AG04449 (cell line): ENCODE measurements at places on chromosomes 3 and 15.

- DNase-seq: no peak
Measured at GRCh38 chr15:48096355-48096786, 24.4 kb upstream of the SLC24A5 start.

GRCh38 chr3:28973609-28974008 is 307.3 kb upstream of the RBMS3 start:
- no peak for DNase-seq

- DNase-seq: no peak
Measured at GRCh38 chr3:167863811-167864551, 128.5 kb downstream of the SERPINI1 start.

DNA sequence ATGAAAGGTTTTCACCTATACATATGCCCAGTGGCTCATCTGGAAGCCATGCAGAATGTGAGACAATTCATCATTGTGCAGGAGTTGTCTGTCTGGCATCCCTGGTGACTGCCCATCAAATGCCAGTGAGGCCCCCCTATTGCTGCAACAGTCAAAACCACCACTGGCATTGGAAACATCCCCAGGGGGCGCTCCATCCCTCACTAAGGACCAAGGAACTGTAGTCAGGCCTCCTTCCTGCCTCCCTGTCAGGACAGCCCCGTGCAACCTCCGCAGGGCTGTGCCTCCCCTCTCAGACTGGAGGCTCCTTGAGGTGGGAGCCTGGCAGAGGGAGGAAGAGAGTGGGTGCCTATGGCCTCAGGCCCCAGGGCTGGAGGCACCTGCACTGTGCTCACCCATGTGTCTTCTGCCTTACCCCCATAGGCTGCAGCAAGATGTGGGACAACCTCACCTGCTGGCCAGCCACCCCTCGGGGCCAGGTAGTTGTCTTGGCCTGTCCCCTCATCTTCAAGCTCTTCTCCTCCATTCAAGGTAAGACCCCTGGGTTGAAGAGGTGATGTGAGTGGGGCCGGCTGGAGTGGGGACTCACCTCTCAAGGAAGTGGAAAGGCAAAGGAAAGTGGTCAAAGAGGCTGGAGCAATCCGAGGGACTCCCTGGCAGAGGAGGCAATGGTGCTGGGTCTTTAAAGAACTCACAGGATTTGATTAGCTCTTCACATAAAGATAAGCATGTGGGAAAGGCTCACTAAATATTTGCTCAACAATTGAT is 16.5 kb downstream of the VIPR1 start:
- DNase-seq: no peak

- no peak for DNase-seq
Measured at GRCh38 chr15:69451951-69452691, 497 bp upstream of the RPLP1 start.

DNA sequence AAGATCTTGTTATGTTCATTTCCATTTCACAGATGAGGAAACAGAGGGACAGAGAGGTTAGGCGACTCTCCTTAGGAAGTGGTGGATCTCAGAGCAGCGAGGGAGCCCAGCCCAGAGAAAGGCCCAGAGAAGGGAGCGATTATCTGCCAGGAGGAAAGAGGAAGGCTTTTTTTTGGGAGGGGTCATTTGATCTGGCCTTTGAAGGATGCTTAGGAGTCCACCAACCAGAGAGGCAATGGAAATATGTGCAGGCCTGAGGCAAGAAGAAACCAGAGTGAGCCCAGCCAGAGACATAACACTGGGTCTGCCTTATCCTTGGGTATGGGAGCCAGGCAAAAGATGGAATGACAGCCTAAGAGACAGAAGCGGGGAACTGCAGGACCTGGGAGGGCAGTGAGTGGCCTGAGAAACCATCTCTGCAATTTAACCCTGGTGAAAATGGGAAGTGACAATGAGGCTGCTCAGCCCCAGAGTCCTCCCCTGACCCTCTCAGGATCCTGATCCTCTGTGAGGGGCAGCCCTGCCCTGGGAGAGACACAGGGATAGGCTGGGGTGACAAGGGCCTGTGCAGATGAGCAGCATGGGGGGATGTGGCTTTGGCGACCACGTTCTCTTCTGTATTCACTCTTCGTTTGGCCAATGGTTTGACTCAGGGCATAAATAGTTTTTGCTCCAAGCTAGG is 163.2 kb downstream of the WNT7A start:
- DNase-seq: no peak

- no peak for DNase-seq
Measured at GRCh38 chr3:118943597-118943996, 91.0 kb downstream of the IGSF11 start.

- DNase-seq: no peak
Measured at GRCh38 chr3:41251593-41251992, 52.3 kb downstream of the CTNNB1 start.

DNA sequence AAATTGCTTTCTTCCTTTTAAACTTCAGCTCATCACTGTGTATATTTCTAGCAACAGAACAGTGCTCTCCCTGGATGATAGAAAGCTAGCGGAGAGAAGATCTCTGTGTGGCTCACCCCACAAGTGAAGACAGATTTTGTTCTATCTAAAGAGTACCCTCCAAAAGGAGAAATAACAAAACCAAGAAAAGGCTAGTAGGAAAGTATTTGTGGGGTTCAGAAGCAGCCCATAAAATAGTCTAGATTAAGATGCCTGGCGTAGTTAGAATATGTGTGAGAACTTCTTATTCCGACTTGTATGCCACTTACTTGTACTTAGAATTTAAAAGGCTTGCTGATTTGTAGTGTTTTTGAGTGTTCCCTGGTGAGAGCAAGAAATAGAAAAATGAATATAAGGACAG is 214.9 kb upstream of the IL12A start:
- no peak for DNase-seq

DNA sequence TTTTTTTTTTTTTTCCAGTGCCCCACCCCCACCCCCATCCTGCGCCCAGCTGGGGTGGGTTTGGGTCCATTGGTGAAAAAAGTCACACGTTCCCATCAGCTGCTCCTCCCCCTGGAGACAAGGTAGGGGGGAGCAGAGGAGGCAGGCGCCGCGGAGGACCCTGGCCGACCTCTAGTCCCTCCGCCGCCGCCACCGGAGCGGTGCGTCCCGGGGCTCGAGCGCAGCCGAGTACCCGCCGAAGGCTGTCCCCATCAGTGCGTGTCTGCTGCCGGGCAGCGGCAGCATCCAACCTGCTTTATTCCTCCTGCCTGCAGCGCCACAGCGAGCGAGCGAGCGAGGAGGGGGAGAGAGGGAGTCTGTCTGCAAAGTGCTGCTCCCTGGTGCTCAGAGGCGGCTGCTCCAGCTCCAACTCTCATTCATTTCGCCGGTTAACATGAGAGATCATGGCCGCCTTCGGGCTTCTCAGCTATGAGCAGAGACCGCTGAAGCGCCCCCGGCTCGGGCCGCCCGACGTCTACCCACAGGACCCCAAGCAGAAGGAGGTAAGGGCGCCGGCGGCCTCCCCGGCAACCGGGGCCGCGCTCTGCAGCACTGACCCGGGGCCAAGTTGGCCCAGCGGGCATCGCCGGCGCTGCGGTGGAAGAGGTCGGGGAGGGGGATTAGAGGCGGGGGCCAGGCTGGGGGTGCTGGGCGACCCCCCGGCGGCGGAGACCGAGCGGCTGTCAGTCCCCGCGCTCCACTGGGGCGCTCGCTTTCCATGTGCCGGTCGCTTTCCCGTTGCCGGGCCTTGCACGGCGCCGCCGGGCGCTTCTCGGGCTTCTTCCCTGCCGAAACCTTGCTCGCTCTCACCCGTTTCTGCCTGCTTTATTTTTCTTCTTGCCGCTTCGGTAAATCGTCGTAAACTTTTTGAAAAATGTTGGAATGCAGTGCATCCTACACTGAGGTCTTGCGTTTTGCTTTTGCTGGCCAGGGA is 1.3 kb downstream of the MED12L start:
- DNase-seq: peak; percentile 34

DNA sequence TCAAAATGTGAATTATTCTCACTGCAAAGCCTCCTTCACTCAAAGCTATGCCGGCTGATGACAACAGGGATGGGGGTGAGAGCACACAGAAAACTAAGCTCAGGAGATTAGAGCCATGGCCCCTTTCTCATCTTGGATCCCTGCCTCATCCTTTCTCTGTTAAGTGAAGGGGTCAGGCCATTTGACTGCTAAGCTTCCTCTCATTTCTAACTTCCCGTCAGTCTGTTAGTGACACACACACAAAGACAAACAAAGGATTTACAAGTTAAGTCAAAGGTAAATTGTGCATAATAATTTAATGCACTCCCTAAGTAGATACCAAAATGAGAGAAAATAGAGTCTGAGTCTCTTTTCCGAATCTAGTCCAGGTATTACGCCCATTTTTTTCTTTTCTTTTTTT is 1.2 kb downstream of the SS18L2 start:
- no peak for DNase-seq

DNA sequence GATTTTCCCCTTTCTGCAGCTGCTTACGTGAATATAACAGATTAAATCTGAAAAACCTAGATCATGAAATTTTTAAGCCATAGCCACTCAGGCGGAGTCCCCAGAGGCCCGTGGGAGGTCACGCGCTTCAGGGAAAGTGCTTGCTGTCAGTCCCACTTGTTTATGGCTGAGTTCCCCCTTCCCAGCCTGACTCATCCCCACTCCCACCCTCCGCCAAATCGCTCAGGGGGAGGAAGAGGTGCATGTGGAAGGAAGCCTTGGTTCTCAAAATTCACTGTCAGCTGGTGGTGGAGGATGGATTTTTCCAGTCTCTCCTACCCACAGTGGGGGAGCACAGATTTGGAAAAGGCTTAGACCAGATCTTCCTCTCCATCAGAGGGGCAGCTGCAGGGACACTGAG is 67.4 kb downstream of the CORO2B start:
- no peak for DNase-seq

GRCh38 chr3:22585911-22586310 is 617.2 kb upstream of the UBE2E2 start:
- DNase-seq: no peak

DNA sequence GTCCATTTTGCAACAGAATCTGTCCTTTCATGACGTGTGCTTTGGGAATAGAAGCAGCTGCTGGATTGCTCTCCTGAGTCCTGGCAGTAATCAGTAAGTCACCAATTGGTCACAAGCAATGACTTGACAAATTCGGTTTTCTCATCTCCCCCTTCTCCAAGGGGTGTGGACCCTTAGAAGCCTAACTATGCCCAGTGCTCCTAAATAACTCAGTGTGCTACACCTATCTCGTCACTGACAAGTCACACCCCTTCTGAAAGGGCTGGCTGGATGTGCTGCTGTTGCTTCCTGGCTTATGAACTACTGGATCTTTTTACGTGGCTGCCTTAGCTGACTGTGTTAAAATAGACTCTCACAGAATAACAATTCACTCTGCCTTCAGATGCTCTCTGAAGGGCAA is 1351.5 kb downstream of the ZPLD1 start:
- no peak for DNase-seq

- DNase-seq: no peak
Measured at GRCh38 chr3:6989608-6990291, 128.8 kb downstream of the GRM7 start.

DNA sequence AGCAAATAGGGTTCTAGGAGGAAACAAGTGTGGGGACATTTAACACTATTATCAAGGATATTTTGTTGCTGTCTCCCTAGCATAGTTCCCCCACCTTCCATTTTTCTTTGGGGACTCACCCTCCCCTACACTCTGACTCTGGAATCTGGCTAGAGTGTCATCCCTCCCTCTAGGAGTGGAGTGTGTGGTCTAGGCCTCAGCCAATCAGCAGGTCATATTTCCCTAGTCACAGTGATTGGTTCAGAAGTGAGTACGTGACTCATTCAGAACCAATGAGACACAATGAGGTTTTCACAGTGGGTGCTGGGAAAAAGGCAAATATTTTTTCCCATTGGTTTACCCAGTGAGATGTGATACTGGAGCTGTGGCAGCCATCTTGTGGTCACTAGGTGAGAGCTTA is 234.4 kb downstream of the SHQ1 start:
- DNase-seq: no peak

DNA sequence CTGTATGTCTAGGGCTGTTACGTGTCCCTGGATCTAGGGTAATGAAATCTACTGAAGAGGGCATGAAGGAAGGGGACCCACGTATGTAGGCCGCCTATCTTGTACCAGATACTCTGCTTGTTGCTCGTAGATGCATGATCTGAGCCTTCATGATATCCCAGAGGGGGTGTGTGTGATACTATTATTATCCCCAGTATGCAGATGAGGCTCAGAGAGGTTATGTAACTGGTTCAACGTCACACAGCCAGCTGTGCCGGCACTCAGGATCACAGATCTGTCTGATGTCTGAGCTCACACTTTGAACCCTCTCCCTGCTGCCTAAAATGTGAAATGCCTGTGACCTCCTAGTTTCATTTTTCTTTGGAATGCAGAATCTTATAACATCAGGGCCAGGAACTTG is 36.2 kb upstream of the SEC13 start:
- DNase-seq: no peak
